AG09319 (cell line): ENCODE measurements at places on chromosomes 13 and 19.

DNA sequence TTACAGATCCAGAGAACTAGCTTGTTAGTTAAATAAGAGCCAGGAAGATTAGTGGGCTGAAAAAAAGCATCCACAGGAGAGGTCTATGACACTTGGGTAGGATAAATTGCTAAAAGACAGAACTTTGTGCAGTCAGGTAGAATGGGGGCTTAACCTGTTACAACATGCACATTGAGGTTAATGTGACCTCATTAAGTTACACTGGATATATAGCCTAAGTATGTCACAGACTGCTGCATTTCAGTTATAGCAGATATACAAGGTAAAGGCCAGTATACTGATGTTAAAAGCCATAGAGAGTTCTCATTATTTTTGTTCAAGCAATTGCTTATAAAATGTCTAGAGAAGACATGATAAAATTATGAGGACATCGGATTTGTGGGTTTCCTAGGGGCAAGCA lies 1179.9 kb upstream of the PCDH9 start:
- DNase-seq: no peak

DNA sequence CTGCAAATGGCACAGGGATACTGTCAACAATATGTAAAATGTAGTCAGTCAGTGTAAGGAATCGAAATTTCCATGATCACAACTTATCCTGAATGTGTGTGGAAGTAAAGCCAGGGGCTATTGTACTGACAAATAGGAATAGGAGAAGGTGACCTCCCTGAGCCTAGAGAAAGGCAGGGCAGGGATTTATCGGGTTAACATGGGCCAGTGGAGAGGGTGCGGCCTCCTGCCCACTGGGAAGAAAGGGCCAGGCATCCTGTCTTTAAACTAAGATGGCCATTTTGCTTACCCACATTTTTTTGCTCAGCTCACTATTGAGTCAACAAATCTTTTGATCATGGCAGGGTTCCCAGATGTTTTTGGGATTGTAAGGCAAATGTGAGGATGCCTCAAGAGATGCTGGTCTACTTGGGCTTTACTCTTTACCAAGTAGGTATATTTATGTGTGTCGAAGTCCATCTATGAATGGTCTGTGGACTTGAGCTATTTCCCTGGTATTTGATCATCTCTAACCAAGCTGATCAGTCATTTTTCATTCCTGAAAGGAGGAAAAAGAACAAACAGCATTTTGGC lies 116.6 kb upstream of the RNF113B start:
- DNase-seq: no peak

- no peak for DNase-seq
Observed at GRCh38 chr19:15456441-15456840, 6.7 kb upstream of the WIZ start.

GRCh38 chr19:48442116-48443035 lies 3.4 kb upstream of the GRWD1 start:
- no peak for DNase-seq

- no peak for DNase-seq
Observed at GRCh38 chr13:32881777-32882145, 134.5 kb upstream of the KL start.

DNA sequence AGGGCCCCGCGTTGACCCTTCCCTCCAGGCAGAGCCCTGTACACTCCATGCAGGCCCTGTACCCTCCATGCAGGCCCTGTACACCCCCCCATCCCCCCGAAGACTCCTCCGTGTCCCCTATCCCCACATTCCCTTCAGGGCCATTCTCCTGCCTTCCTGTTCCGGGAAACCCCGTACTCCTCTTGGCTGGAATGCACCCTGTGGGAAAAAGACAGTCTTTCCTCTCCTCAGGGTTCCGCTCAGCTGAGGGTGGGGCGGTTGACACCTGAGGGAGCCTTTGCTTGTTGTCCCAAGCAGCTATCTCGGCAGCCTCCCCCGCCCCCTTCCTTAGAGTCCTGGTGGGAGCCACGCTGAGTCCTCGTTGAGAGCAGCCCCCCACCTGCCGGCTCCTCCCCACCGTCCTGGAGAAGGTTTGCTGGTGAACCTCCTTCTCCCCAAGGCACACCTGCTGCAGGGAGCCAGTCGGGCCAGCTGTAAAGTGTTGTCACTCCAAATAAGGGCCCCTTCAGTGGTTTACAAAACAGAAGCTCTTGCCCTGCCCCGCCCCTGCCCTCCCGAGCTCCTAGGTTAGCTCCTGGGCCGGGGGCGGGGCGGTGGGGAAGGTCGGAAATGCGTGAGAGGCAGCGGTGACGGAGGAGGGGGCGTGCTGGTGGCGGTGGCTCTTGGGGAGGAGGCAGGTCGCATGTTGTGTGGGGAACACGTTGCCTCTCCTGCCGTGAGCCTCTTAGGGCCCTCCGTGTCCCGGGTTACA lies 1.5 kb downstream of the GNA11 start:
- DNase-seq: no peak

DNA sequence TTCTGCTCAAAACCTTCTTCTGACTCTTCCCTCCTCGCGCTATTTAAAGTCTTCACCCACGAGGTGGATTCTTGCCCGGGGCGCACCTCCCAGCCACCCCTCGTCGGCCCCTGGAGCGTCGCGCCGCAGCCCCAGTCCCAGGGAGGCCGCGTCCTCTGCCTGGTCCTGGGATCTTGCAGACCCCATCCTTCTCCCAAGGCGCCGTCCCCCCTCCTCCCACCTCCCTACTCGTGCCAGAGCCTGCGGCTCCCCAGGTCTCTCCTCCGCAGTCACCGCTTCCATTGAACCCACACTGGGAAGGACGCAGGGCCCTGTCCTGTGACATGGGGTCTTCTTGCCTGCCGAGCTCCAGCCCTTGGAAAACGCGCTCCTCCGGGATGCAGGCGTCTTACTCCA lies 486 bp downstream of the ZNF808 start:
- no peak for DNase-seq
